Mesendoderm (in vitro differentiated cells): ENCODE measurements at places on chromosomes 3 and 15.
A peak's percentile ranks its signal among the peaks of the same experiment; 100 is the strongest.

DNA sequence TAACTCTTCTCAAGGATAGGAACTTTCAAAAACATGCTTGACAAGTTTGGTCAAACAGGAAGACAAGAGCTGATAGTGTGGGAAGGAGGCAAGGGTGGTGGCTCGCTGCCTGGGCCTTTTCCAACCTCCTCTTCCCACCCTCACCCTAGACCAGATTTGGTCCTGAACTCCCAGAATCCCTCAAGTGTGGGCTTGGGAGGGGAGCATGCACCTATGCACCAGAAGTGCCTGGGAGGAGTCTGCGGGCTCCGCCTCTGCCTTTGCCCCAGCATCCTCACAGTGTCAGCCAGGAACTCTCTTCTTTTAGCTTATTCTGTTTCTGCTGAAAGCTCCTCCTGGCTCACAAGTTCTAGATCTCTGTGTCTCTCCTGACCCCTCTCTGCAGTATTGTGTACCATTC lies 126.2 kb upstream of the MRPS22 start:
- no peaks in the 10 kb centered on the region for H3K36me3 ChIP-seq
- no peak overlapping the region for H3K4me3 ChIP-seq
- no peak overlapping the region for H3K27ac ChIP-seq

- no peak overlapping the region for H3K4me3 ChIP-seq
- H3K27ac ChIP-seq, result no peak overlapping the region
- H3K36me3 ChIP-seq, result no peaks in the 10 kb centered on the region
- H3K27me3 ChIP-seq, result no peaks in the 10 kb centered on the region
Measured at GRCh38 chr3:50652709-50653108, 22.0 kb upstream of the DOCK3 start.

GRCh38 chr3:148990236-148990635 lies 1.1 kb upstream of the GYG1 start:
- no peaks in the 10 kb centered on the region for H3K27me3 ChIP-seq
- H3K4me3 ChIP-seq, result no peak overlapping the region
- H3K36me3 ChIP-seq, result no peaks in the 10 kb centered on the region
- no peak for DNase-seq
- no peak overlapping the region for H3K27ac ChIP-seq

DNA sequence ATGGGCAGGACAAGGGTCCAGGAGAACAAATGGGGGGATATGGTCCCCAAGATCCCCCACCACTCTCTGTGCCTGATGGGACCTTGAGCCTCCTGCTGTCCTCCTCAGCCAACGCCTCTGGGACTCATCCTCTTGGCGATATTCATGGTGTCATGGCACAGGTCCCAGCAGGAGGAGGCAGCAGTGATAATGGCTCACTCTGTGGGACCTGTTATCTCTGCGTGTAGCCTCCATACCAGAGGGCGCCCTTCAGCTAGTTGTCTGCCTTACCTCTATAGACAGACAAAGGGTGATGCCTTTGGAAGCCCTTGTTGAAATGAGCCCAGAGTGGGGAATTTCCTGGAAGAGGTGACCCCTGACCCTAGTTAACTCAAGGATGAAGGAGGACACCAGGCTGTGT lies 7.4 kb downstream of the ZBTB47 start:
- peak; percentile 70 for DNase-seq
- no peak overlapping the region for H3K4me3 ChIP-seq
- H3K27me3 ChIP-seq, result no peaks in the 10 kb centered on the region
- H3K27ac ChIP-seq, result no peak overlapping the region

DNA sequence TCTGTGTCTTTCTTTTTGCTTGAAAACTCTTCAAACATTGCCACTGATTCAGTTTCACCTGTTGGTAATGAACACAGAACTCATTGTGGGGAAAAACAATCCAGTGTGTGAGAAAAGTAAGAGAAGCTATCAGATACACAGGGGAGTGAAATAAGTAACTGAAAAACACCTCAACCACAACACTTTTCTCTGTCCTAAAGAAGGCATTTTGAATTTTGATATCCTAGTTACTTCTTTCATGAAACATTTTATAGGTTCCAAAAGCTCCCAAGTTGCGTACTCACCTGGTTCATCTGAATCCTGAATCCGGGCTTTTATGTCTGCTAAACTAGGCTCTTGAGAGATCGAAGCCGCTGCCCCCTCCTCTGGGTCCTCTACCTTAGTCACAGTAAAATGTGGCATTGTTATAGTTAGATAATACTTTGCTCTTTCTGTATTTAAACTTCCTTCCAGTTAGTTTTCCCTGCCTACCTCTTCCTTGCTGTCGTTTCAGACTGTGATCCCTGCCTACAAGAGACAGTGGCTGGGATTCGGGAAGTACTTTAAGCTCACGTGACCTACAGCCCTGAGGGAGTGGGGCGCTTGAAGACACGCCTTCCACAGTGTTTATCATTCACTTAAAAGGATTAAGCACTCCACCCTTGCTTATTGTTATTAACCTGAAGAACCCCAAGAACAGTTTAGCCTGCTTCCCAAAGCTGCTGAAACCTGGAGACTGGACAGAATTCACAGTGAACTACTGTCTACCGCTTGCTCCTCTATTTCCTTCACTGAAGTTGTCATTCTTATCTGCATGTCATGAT lies 19.1 kb downstream of the SLC12A6 start:
- H3K4me3 ChIP-seq, result peak overlapping the region; percentile 18
- no peak overlapping the region for H3K27ac ChIP-seq
- DNase-seq, result peak; percentile 78
- no peaks in the 10 kb centered on the region for H3K27me3 ChIP-seq

DNA sequence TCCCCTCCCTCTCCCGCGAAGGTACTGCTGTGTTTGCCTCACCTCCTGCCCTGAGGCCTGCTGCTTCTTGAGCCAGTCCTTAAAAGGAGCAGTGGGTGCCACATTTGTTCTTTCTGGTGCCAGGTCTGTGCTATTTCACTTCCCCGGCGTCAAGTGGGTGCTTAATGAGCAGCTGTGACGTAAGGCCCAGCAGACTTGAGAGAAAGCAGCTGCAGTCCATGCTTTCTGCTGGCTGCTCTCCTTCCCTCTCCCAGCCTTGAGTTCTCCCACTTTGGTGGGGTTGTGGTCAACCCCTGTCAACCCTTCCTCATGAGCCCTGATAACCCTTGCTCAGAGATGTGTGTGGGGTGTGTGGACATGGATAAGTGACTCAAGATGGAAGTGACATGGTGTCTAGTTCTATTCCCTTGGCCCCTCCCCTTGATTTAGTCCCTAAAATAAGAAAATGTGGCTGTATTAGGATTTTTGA lies 6.9 kb downstream of the INAFM2 start:
- H3K27ac ChIP-seq, result no peak overlapping the region
- no peak overlapping the region for H3K4me3 ChIP-seq
- no peaks in the 10 kb centered on the region for H3K36me3 ChIP-seq
- no peak for DNase-seq

- DNase-seq, result no peak
- H3K36me3 ChIP-seq, result no peaks in the 10 kb centered on the region
- H3K4me1 ChIP-seq, result no peaks in the 10 kb centered on the region
- no peak overlapping the region for H3K4me3 ChIP-seq
- H3K27ac ChIP-seq, result no peak overlapping the region
Measured at GRCh38 chr3:194906229-194906629, 220.5 kb downstream of the FAM43A start.

DNA sequence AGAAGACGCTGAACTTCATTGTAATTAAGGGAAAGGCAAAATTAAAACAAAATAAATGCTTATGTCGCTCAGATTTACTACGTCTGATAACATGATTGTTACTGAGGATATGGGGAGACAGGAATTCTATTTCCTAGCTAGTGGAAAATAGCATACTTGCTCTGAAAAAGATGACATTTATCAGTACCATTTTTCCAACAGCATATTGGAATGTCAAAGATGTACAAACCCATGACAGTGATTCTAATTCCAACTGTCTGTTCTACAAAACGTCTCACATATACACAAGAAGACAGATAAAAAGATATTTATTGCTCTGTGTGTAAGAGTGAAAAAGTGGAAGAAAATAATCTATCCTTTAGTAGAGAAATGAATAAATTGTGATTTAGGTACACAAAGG lies 93.9 kb upstream of the ABHD17C start:
- no peaks in the 10 kb centered on the region for H3K36me3 ChIP-seq
- peaks cover 12% of the 10 kb centered on the region for H3K4me1 ChIP-seq
- H3K27ac ChIP-seq, result no peak overlapping the region
- H3K27me3 ChIP-seq, result no peaks in the 10 kb centered on the region

GRCh38 chr15:71136793-71137518 lies 21.7 kb downstream of the THSD4 start:
- H3K4me1 ChIP-seq, result peaks cover 2% of the 10 kb centered on the region
- no peak overlapping the region for H3K4me3 ChIP-seq
- no peak overlapping the region for H3K27ac ChIP-seq

- H3K4me3 ChIP-seq, result peak overlapping the region; percentile 92
- H3K27ac ChIP-seq, result no peak overlapping the region
- peak; percentile 40 for DNase-seq
- peaks cover 5% of the 10 kb centered on the region for H3K4me1 ChIP-seq
- no peaks in the 10 kb centered on the region for H3K27me3 ChIP-seq
- H3K36me3 ChIP-seq, result peaks cover 2% of the 10 kb centered on the region
Measured at GRCh38 chr15:74890665-74890960, 771 bp downstream of the MPI start.

- no peaks in the 10 kb centered on the region for H3K27me3 ChIP-seq
- H3K4me1 ChIP-seq, result peaks cover 1% of the 10 kb centered on the region
- peaks cover 5% of the 10 kb centered on the region for H3K36me3 ChIP-seq
- DNase-seq, result peak; percentile 45
- no peak overlapping the region for H3K27ac ChIP-seq
Measured at GRCh38 chr15:40034186-40034946, 4.6 kb downstream of the SRP14 start.

GRCh38 chr3:139353920-139354556 lies 10.2 kb downstream of the MRPS22 start:
- H3K27me3 ChIP-seq, result no peaks in the 10 kb centered on the region
- H3K4me1 ChIP-seq, result no peaks in the 10 kb centered on the region
- no peak overlapping the region for H3K27ac ChIP-seq
- H3K36me3 ChIP-seq, result peaks cover 6% of the 10 kb centered on the region
- H3K4me3 ChIP-seq, result no peak overlapping the region

- H3K36me3 ChIP-seq, result peaks cover 4% of the 10 kb centered on the region
- no peak for DNase-seq
- no peak overlapping the region for H3K27ac ChIP-seq
Measured at GRCh38 chr15:84852212-84852611, 32.2 kb upstream of the SLC28A1 start.

GRCh38 chr3:123341871-123342630 lies 106.8 kb downstream of the ADCY5 start:
- H3K27ac ChIP-seq, result no peak overlapping the region
- no peak for DNase-seq
- no peak overlapping the region for H3K4me3 ChIP-seq
- H3K4me1 ChIP-seq, result peaks cover 3% of the 10 kb centered on the region

DNA sequence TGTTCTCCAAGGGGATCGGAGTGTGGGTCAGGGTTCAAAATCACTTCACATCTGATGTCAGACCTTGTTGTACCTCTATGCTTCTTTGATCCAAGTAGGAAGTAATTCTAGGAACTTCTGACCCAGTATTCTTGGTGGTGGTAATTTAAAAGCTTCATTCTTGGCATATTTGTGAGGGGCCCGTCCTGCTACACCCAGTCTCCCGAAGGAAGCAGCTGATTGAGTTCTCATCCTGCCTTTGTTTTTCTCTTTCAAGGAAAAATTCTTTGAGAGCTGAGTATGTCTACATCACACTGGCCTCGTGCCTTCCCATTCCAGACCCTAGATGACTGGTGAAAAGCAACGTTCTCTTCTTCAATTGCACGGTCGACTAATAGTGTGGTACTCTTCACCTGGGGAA lies 234.4 kb upstream of the TPRG1 start:
- no peak overlapping the region for H3K4me3 ChIP-seq
- H3K4me1 ChIP-seq, result peaks cover 2% of the 10 kb centered on the region
- no peaks in the 10 kb centered on the region for H3K36me3 ChIP-seq

DNA sequence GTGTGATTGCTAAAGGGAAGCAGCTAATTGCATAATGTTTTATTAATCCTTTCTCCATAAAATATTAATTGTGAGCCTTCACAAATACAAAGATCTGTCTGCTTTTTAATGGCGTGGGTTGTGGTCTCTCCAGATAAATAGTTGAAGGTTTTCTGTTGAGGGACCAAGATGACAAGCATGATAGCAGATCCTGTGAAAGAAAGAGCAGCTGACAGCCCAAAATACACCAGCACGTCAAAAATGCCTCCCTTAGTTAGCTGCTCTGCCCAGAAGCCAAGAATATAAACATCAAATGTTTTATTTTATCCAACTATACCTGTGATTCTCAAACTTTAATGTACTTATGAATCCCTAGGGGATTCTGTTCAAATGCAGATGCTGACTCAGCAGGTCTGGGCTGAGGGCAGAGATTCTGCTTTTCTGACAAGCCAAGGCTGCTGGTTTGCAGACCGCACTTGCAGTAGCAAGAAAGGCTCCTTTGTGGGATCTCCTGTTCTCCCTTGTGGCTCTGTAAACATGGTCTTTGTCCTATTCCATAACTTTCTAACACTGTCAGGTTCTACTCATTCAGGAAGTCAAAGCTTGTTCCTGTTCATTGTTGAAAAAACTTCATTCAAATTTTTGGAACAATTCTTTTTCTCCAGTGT lies 119.1 kb upstream of the SLC25A36 start:
- no peak overlapping the region for H3K4me3 ChIP-seq
- no peaks in the 10 kb centered on the region for H3K36me3 ChIP-seq
- H3K27ac ChIP-seq, result no peak overlapping the region
- H3K27me3 ChIP-seq, result no peaks in the 10 kb centered on the region

DNA sequence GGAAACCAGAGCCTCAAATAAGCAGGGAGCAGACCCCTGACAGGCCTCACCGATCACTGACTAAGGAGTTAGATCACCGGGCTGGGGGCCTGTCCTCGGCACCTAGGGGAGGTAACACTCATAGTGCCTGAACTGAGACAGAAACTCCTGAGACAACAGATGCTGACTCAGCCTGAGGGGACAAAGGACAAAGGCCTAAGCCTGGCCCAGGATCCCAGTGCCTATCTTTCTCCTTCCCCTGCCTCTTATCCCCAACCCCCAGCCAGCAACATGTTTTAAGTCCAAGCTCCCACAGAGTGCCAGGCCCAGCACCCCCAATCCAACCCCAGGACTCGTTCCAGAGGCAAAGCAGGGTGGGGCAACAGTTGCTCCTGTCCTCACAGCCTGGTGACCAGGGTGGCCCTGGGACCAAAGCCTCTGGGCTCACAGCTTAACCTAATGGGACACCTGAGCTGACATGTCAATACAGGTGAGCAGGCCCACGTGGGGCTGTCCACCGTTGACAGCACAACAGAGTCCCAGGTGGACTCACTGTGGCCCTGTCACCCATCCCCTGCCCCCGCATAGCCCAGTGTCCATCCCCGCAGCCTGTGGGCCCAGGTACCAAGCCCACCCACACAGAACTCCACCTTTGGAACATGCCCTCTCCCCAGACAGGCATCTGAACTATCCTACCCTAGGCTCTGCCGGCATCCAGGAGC lies 37.4 kb downstream of the ADCY5 start:
- DNase-seq, result no peak
- no peak overlapping the region for H3K27ac ChIP-seq

GRCh38 chr3:72782521-72782920 lies 65.7 kb downstream of the SHQ1 start:
- no peaks in the 10 kb centered on the region for H3K27me3 ChIP-seq
- H3K36me3 ChIP-seq, result no peaks in the 10 kb centered on the region
- H3K4me1 ChIP-seq, result peaks cover 4% of the 10 kb centered on the region

GRCh38 chr3:24480497-24480896 lies 14.2 kb downstream of the THRB start:
- no peak overlapping the region for H3K27ac ChIP-seq
- H3K4me3 ChIP-seq, result no peak overlapping the region
